ENCODE measurements at places on chromosomes 16 and 17.
A peak's percentile ranks its signal among the peaks of the same experiment; 100 is the strongest.

DNA sequence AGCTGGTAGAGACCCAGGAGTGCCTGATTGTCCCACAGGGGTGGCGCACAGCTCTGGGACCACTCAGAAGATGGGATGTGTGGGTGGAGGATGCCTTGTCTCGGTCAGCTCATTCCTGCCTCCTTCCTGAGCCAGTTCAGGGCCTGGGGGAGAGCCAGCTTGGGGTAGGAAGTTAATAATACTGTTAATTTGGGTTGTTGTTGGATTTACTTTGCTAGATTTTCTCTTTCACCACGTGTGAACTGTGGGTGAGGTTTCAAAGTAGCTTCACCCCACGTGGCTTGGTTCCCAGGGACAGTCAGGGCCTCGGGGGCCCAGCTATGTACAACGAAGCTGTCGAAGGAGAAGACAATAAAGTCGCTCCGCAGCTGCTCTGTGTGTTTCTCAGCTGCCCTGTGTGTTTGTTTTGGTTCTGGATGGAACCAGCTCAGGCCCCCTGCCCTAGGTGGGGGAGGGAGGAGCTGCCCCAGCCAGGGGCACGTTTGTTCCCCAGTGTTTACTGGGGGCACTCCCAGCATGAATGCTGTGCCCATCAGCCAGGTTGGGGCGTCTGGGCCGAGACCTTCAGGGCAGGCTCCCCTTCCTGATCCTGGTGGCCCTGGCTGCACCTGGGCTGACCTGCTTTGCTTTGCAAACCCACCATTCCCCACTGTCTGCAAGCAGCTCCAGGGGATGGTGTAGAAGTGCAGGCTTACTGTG is 2.3 kb downstream of the NUDT16L1 start:
- DNase-seq, result peak; percentile 11

DNA sequence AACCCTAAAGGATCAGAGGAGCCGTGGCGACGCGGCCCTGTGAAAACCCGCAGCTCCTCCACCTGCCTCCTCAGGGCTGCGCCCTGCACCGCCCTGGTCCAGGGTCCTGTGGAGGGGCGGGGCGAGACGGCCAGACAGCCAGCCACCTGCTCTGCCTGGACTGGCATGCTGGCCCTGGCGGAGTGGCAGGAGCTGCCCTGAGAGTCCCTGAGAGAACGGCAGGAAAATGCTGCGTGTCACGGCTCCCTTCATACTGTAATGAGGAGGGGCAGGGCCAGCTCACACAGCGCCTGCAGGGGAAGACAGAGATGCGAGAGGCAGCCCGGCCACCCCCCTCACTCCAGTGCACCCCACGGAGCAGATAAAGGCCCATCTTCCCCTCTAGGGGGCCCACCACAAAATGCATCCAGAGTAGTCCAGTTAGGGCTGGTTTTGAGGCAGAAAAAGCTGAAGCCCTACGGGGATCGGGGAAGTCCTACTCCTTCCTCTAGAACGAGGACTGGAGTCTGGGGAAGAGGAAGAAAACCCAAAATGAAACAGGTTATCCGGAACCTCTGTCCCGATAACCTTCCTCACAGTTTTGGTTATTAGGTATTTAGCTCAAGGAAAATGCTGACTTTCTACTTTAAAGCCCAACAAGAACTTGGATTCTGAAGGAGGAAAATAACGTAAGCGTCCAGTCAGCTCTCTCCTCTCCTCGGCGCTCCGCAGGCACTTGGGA is 97.6 kb upstream of the DNAH17 start:
- no peak for DNase-seq

DNA sequence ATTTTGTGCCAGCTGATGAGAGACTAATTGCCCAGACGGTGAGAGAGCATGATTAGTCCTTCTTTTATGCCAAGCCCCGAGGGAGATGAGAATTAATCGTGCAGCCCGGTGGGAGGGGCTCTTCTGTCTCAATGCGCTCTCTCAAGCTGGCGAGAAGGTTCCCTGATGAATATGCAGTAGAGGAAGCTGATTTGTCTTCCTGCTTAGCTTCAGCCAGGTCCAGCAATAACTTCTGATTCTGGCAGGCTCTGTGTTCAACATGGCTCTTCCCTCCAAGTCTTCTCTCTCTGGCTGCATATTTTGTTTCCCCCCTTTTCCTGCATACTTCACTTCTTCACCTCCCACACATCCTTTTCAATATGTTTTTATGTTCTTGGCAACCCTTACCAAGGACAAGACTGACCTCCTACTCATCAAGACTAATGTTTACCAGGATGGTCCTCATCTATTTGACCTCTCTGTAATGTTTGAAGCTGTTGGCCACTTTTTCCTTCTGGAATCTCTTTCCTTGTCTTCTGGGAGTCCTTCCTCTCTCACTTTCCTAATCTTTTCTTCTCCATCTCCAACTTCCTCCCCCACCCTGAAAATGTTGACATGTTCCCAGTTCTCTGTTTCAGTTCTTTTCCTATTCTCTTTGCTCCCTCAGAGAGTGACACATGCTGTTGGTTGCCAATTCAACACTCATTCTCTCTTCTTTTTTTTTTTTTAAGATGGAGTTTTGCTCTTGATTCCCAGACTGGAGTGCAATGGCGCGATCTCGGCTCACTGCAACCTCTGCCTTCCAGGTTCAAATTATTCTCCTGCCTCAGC is 33.1 kb downstream of the ARL4D start:
- peak; percentile 80 for DNase-seq

- DNase-seq, result no peak
Measured at GRCh38 chr17:13429201-13429600, 172.5 kb downstream of the HS3ST3A1 start.

DNA sequence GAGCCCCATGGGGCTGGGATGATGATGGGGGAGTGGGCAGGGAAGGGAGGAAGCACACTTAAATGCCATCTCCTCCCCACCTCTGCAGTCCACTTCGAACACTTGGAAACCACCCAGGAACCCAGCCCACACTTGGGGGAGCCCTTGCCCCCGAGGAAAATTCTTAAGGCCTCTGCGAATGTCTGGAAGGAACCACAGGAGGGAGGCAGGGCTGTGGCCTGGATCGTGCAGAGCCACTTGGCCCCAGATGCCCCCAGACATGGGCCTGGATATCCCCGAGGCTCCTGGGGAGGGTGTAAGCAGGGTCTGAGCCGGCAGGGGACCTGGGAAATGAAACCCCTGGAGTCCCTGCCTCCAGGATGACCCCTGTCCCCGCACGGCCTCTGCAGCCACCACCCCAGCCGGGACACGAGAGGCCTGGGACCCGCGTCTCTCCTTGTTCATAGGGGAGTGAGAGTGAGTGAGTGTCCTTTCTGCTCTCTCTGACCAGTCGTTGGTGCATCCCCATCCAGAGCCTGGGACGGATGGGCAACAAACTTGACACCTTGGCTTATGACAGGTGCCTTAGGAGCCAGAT is 11.8 kb upstream of the MTSS2 start:
- DNase-seq, result peak; percentile 43

GRCh38 chr16:88073201-88073721 is 122.0 kb downstream of the BANP start:
- no peak for DNase-seq

DNA sequence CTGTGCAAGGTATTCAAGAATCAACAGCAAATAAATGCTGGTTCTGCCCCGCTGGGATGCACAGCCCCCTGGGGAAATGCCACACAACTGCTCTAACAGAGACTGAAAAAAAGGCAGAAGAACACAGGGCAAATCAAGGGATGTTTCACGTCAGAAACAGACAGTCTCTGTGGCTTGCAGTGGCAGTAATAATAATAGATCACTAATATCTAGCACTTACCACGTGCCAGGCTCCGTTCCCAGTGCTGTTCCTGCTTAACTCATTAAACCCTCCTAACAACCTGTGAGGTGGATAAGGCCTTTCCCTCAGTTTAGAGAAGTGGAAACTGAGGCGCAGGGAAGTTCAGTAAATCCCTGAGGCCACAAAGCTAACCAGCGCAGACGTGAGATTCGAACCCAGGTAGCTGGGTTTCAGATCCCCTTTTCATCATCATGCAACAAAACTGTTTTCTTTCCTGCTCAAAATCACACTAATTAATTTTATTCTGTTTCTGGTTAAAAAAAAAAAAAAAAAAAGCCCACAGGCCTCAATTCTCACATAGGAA is 36.7 kb downstream of the ARHGAP17 start:
- DNase-seq, result no peak

All from stomach (tissue), 19 donors.